ENCODE measurements at places on chromosomes 1 and 21. TPM values are rescaled to one million over a fixed set of nuclear protein-coding genes. Genes with fewer than 3 reads are reported as not detected.

The RIMS3 gene
- total RNA-seq: 8.3 TPM

DNA sequence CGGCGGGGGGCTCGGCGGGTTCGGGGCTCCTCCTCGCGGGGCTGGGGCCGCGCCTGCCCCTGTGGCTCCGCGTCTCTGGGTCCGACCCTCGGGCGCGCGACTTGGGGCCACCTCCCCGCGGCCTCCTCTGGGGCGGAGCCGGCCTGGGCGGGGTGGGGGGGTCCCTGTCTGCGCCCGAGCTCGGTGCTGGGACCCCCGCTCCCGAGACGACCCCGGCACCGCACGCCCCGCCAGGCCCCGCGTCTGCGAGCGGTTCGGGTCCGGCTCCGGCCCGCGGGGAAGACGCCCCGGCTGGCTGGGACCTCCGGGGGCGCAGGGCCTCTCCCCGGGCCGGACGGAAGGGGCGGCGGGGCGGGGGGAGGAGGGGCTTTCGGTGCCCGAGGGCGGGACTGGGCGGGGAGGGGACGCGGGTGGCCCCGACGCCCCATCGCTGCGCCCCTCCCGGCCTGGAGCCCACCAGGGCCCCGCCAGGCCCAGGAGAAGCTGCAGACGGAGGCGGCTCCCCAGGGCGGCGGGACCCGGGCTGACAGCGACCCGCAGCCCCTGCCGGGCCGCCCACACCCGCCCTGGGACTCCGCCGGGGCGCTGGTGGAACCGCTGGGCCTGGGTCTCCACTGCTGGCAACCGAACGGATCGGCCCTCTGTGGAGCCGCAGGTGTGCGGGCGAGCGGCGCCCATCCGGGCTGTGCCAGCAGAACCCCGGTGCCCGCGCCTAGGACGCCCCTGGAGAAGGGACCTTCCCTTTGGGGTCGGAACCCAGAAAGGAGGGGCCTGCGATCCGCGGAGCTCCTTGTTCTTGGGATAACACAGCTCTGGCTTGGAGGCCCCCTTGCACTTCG lies 610 bp downstream of the COL6A2 start:
- DNase-seq: no peak

The PROK1 gene
- not detected for total RNA-seq

DNA sequence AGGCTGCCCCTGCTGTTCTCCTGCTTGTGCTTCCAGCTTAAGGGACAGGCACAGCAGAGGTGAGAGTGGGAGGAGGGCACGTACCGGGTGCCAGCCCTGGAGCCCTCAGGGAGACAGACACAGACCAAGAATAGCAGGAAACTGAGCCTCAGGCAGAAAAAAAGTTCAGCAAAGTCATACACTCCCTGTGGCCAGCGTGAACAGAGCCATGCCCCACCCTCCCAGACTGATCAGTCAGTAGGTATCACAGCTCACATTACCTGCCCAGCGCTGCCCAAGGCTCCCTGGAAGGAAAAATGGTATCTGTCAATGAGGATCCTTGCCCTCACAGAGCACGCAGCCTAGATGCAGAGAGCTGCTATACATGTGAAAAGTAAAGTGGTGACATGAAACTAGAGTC lies 1.3 kb downstream of the UBL4B start:
- no peak for DNase-seq

- DNase-seq: no peak
Measured at GRCh38 chr1:68268896-68269483, 36.7 kb upstream of the WLS start.

The OR14K1 gene
- total RNA-seq: not detected

The DDR2 gene
- total RNA-seq: 0.71 TPM

GRCh38 chr21:31873696-31874599 lies 1.1 kb downstream of the HUNK start:
- no peak for DNase-seq

DNA sequence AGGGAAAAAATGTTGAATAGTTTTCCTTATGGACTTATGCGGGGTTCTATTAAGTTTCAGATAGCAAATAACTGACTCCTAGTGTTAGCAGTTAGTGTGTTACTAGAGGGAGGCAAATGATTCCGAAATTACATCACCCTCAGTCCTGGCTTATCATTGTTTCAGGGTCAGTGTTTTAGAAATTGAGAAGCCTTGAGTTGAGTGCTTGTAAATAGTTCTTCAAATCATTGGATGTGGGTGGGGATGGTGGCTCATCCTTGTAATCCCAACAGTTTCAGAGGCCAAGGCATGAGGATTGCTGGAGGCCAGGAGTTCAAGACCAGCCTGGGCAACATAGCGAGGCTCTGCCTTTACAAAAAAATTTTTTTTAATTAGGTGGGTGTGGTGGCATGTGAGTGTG lies 21.3 kb downstream of the SOAT1 start:
- no peak for DNase-seq

The FAM76A gene
- 5.7 TPM for total RNA-seq

DNA sequence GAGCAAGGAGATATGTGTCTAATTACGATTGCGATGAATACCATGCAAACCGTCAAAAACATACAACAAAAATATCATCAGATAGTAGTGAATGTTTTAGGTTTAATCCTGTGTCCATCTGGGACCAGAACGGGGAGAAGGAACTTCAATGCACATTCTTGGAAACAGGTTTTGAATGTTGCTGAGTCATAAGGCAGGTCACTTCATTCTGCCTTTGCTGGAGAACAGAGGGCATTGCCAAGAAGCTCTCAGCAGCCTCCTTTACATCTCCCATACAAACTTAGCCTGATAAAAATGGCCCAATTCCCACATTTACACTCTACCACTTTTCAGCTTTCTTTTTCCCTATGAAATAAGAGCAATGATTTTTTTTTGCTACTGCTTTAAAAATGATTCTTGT lies 78.0 kb upstream of the KCNJ6 start:
- DNase-seq: no peak

GRCh38 chr1:224517171-224517570 lies 82.6 kb upstream of the WDR26 start:
- no peak for DNase-seq

DNA sequence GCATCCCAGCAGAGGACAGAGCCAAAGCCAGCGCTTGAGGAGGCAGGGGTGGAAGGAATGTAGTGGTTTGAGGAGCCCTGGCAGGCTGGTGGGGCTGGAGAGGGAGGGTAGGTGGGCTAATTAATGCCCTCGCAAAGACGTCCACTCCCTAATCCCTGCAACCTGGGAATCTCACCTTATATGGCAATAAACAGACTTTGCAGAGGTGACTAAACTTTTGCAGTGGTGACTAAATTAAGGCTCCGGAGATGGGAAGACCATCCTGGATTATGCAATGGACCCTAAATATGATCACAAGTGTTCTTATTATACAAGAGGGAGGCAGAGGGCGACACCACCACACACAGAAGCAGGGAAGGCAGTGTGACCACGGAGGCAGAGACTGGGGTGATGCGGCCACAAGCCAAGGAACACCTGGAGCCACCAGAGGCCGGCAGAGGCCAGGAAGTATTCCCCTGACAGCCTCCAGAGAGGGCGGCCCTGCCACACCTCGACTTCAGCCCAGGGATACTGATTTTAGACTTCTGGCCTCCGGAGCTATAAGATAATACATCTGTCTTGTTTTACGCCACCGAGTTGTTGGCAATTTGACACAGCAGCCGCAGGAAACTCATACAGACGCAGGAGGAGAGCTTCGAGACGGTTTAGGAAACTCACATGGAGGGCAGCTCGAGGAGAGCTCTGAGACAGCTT lies 23.1 kb upstream of the NPPB start:
- DNase-seq: no peak

GRCh38 chr1:97654876-97655585 lies 265.8 kb downstream of the DPYD start:
- no peak for DNase-seq
